Liver (tissue), 10 donors: ENCODE measurements at places on chromosomes 7 and 10. TPM values are rescaled to one million over a fixed set of nuclear protein-coding genes. Genes with fewer than 3 reads are reported as not detected.

Gene FAM13C
- polyA plus RNA-seq: 0.87 TPM

Gene AOC1
- polyA plus RNA-seq: 0.01 TPM

Gene PNLIPRP3
- polyA plus RNA-seq: not detected

Gene PTF1A
- polyA plus RNA-seq: not detected

Gene PRLHR
- polyA plus RNA-seq: not detected

Gene GIMAP8
- polyA plus RNA-seq: 6.4 TPM

Gene FOXP2
- 7.4 TPM for polyA plus RNA-seq

DNA sequence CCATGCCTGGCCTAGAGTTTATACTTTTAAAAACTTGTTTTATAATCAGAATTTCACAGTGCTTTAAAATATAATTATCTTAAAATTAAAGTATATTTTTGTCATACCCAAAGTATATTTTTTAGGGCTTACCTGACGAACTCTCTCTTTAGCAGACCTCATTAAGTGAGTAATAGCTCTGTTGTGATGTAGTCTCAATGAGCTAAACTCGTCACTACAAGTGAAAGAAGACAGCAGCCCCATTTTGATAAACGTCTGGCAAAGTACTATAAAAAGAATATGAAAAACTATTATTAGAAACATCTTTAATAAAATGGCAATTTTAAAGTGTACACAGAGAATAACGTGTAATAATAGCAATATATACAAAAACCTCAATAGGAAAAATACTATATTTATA lies 18.6 kb downstream of the ANKRD61 start:
- no peaks in the 10 kb centered on the region for H3K27me3 ChIP-seq
- DNase-seq: no peak
- no peaks in the 10 kb centered on the region for H3K4me1 ChIP-seq
- H3K36me3 ChIP-seq: peaks cover 9% of the 10 kb centered on the region
- H3K27ac ChIP-seq: no peak overlapping the region
- no peak overlapping the region for H3K4me3 ChIP-seq

GRCh38 chr10:95176101-95176500 lies 17.9 kb upstream of the ACSM6 start:
- H3K27ac ChIP-seq: no peak overlapping the region
- no peak overlapping the region for H3K4me3 ChIP-seq
- peaks cover 14% of the 10 kb centered on the region for H3K4me1 ChIP-seq
- no peaks in the 10 kb centered on the region for H3K36me3 ChIP-seq
- no peak for DNase-seq

DNA sequence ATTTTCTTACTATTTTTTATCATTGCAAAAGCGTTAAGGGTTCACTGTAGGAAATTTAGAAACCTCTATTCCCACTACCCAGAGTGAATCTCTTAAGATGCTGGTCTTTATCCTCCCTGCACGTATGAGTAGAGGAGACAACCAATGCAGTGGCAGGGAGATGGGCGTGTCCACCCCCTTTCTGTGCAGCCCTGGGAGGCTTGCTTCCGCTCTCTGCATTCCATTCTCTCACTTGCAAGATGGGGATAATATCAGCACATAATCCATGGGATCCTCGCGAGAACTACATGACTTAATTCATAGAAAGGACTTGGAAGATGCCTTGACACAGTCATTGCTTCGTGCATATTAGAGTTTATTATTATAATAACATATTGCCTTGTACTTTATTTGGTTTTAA lies 196.2 kb downstream of the KLF6 start:
- no peak for DNase-seq
- H3K4me3 ChIP-seq: no peak overlapping the region
- H3K27ac ChIP-seq: no peak overlapping the region
- H3K4me1 ChIP-seq: no peaks in the 10 kb centered on the region
- H3K36me3 ChIP-seq: no peaks in the 10 kb centered on the region
- H3K27me3 ChIP-seq: no peaks in the 10 kb centered on the region

- no peaks in the 10 kb centered on the region for H3K4me1 ChIP-seq
- H3K27ac ChIP-seq: no peak overlapping the region
- H3K36me3 ChIP-seq: no peaks in the 10 kb centered on the region
Observed at GRCh38 chr10:124200011-124200410, 106.6 kb upstream of the CHST15 start.

GRCh38 chr10:101932183-101932582 lies 88.6 kb upstream of the KCNIP2 start:
- no peaks in the 10 kb centered on the region for H3K4me1 ChIP-seq
- H3K27me3 ChIP-seq: no peaks in the 10 kb centered on the region
- H3K4me3 ChIP-seq: no peak overlapping the region
- no peak overlapping the region for H3K27ac ChIP-seq
- DNase-seq: no peak

GRCh38 chr10:14032406-14032998 lies 298.2 kb downstream of the FRMD4A start:
- no peak overlapping the region for H3K4me3 ChIP-seq
- H3K27ac ChIP-seq: no peak overlapping the region
- H3K36me3 ChIP-seq: no peaks in the 10 kb centered on the region
- peak; percentile 50 for DNase-seq

DNA sequence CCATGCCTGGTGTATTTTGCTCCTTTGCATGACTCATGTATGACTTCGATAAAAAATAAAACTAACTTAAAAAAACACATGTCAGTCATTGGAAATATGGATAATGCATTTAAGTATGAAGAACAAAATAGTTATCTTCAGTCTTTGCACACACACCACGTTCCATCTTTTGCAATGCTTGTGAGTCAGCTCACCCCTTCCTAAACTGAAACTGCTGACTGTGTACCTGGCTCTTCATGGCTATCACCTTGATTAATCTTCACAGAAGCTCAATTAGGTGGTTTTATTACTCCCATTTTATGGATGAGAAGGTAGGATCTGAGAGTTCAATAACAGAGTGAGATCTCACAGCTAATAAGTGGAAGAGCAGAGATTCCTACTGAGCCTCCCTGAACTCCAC lies 79.5 kb downstream of the CARD11 start:
- H3K4me3 ChIP-seq: no peak overlapping the region
- H3K27me3 ChIP-seq: no peaks in the 10 kb centered on the region
- H3K36me3 ChIP-seq: no peaks in the 10 kb centered on the region
- DNase-seq: no peak
- H3K27ac ChIP-seq: no peak overlapping the region
